ENCODE measurements at places on chromosomes 6 and 20. TPM values are rescaled to one million over a fixed set of nuclear protein-coding genes. Genes with fewer than 3 reads are reported as not detected.

- H3K27ac ChIP-seq, result peak overlapping the region; percentile 75
- peak overlapping the region; percentile 96 for H3K4me3 ChIP-seq
- peaks cover 6% of the 10 kb centered on the region for H3K27me3 ChIP-seq
- no peak for DNase-seq
Observed at GRCh38 chr6:70413992-70414494, 735 bp downstream of the FAM135A start.

- no peak overlapping the region for H3K27ac ChIP-seq
- H3K27me3 ChIP-seq, result no peaks in the 10 kb centered on the region
- no peak for DNase-seq
- no peaks in the 10 kb centered on the region for H3K36me3 ChIP-seq
Observed at GRCh38 chr6:48869595-48869994, 593.5 kb downstream of the MMUT start.

GRCh38 chr6:142485256-142485655, 183.4 kb downstream of the ADGRG6 start:
- no peaks in the 10 kb centered on the region for H3K36me3 ChIP-seq
- H3K27ac ChIP-seq, result no peak overlapping the region
- no peak for DNase-seq
- no peak overlapping the region for H3K4me3 ChIP-seq

DNA sequence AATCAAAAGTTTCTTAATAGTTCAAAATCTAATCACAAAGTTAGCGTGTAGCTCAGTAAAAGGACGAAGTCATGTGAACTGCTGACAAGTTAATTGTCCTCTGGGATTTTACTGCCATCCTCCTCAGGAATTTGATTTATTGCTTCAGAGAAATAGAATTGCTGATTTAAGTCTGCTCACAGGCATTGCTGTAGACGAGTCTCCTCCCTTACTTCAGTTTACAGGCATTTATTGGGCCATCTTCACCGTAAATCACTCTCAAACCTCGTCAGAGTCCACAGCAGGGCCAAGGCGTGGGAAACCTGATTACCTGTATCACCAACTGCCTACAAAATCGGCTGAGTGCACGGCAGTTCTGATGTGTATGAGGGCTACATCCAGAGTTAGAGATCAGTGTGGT, 119.1 kb upstream of the PDE10A start:
- no peaks in the 10 kb centered on the region for H3K4me1 ChIP-seq
- no peak for DNase-seq
- no peaks in the 10 kb centered on the region for H3K27me3 ChIP-seq
- no peak overlapping the region for H3K4me3 ChIP-seq

- H3K27ac ChIP-seq, result no peak overlapping the region
- no peaks in the 10 kb centered on the region for H3K4me1 ChIP-seq
- no peak for DNase-seq
- no peaks in the 10 kb centered on the region for H3K27me3 ChIP-seq
Observed at GRCh38 chr6:165968408-165968807, 199.2 kb downstream of the TBXT start.

DNA sequence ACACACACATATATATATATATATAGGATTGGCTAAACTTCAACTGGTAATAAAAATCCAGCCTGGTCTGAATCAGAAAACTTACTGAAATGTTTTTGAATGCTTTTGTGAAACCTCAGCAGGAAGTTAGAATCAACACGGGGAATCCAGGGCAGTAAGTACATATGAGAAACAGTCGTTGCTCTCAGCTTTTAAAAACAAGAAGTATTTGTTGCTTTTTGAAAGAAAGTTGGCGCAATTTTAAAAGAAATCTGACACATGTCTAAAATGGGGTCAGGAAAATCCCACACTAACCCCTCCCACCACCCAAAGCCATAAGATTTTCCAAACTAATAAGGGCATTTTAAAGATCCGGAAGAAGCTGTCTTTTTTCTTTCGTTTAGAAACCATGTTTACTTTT, 11.5 kb upstream of the CCDC170 start:
- DNase-seq, result peak; percentile 13
- H3K27ac ChIP-seq, result peak overlapping the region; percentile 94
- H3K4me1 ChIP-seq, result peaks cover 30% of the 10 kb centered on the region

DNA sequence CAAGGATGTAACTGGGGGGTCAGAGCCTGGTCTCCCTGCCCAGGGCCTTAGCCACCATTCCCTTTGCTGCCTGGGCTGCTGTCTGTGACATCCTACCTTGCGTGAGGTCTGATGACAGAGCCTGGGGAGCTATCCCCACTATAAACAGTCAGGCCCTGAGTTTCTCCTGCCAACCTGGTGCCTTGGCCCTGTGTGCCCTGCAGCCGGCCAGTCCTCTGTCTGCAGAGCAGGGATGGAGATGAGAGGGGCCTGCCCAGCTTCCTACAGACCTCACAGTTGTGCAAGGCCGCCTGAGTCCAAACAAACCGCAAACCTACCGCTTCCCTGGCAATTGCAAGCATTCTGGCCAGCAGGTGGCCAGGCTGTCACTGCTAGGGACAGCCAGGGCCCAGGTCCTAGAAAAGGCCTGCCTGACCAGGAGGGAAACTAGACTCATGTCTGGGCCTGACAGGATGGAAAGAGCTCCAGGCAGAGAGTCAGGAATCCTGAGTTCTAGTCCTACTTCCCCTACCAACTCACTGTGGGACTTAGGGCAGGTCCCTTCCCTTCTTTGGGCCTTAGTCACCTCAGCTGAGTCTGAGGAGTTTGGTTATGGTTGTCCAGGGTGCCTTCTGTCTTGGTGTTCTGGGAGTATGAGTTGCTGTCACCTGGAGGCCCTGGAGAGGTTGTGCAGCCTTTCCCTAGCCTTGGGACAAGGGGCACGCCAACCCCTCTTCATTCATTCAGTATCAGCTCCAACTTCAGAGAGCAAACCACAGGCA, 86.2 kb downstream of the VEGFA start:
- peaks cover 4% of the 10 kb centered on the region for H3K27me3 ChIP-seq
- peaks cover 33% of the 10 kb centered on the region for H3K4me1 ChIP-seq

The POM121L2 gene
- not detected for total RNA-seq

The ZKSCAN3 gene
- total RNA-seq, result 3.3 TPM

The AIF1 gene
- not detected for total RNA-seq

The C4B gene
- 1.4 TPM for total RNA-seq

The VSX1 gene
- not detected for total RNA-seq

The LTB gene
- total RNA-seq, result not detected

The PRELID3B gene
- 55.4 TPM for total RNA-seq

The TINAG gene
- total RNA-seq, result not detected

The FAM83B gene
- total RNA-seq, result not detected

The NOTCH4 gene
- total RNA-seq, result 0.51 TPM
